ENCODE measurements at places on chromosomes 1 and 21.

- DNase-seq: no peak
Observed at GRCh38 chr1:35172022-35172421, 20.9 kb downstream of the SFPQ start.

DNA sequence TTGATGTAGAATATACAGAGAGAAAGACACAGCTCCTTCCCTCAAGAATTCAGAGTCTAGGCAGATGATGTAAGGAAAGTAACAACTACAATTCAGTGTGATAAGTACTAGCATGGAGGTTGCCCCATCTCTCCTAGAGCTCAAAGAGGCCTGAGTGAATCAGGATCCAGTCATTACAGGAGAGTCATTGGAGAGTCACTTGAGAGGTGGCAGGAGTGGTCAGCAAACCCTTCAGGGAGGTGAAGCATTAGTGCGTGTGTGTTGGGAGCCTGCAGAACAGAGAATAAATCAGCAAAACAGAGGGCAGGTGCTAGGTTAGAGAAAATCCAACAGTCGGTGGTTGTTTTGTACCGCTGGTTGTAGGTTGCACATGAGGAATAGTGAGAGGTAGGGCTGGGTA, 46.1 kb downstream of the GRIK1 start:
- no peak for DNase-seq

GRCh38 chr1:45802343-45803298, 791 bp upstream of the MAST2 start:
- peak; percentile 40 for DNase-seq

GRCh38 chr1:100538913-100539835, 1.2 kb downstream of the GPR88 start:
- peak; percentile 45 for DNase-seq

GRCh38 chr21:15130751-15131150, 66.0 kb upstream of the NRIP1 start:
- DNase-seq: no peak

DNA sequence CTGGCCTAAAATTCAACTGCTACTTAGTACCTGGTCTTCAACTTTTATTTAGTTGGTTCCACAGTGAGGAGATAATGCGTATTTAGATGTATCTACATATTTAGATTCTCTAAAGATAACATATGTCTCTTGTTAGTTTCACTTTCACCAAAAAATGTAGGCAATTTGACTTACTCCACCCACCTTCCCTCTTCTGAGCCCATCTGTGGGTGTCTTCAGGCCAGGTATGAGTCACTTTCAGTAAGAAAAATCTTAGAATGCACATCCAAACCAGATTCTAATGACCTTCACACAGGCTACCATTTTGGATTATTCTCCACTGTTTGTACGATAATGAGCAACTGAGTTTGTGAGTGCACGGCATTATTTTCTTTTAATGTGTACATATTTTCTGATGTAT, 501.7 kb downstream of the NEGR1 start:
- no peak for DNase-seq

GRCh38 chr1:159580340-159580739, 7.3 kb upstream of the APCS start:
- DNase-seq: no peak

GRCh38 chr1:3367376-3367775, 87.1 kb upstream of the ARHGEF16 start:
- no peak for DNase-seq

GRCh38 chr1:66598670-66599069, 64.7 kb downstream of the SGIP1 start:
- no peak for DNase-seq

- peak; percentile 17 for DNase-seq
Observed at GRCh38 chr21:44551340-44551961, at the start of gene KRTAP10-2. TSS of gene KRTAP10-2 (minus strand) at chr21:44551505. CDS start at chr21:44551458, 47 bp downstream.

GRCh38 chr1:26994020-26994786, 711 bp downstream of the TRNP1 start:
- DNase-seq: no peak

- DNase-seq: no peak
Observed at GRCh38 chr1:37868466-37868865, 9.1 kb upstream of the MTF1 start.

GRCh38 chr1:157132616-157133167, 5.5 kb downstream of the ETV3 start:
- DNase-seq: no peak

- DNase-seq: no peak
Observed at GRCh38 chr1:117616967-117617366, 11.1 kb downstream of the TENT5C start.

DNA sequence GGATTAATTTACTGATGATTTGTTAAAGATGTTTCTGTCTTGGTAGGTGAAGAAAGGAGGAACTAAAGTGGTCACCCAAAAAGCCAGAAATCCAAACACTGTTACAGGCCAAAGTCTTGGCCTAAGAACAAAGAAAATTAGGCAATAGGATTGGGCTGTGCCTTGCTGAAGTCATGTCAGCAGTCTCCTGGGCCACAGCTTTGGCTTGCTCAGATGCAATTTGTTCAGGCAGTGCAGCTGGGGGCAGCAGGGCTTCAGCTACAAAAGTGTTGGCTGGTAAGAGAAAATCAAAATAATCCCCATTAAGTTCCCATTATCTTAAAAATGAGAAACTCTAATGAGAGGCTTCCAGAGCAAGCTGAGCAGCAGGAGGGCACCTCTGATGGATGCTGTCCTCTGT, 14.0 kb upstream of the RAP1A start:
- DNase-seq: no peak

DNA sequence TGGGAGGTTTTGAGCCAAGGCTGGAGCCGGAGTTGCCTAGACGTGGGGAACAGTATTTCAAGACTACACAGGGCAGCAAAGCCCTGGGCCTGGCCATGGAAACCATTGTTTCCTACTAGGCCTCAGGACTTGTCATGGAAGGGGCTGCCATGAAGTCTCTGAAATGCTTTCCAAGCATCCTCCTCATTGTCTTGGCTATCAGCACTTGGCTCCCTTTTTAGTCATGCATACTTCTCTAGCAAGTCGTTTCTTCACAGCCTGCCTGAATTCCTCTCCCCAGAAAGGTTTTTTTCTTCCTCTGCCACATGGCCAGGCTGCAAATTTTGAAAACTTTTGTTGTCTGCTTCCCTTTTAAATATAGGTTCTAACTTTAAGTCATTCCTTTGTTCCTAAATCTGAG, 406.6 kb upstream of the TMPRSS15 start:
- DNase-seq: no peak

DNA sequence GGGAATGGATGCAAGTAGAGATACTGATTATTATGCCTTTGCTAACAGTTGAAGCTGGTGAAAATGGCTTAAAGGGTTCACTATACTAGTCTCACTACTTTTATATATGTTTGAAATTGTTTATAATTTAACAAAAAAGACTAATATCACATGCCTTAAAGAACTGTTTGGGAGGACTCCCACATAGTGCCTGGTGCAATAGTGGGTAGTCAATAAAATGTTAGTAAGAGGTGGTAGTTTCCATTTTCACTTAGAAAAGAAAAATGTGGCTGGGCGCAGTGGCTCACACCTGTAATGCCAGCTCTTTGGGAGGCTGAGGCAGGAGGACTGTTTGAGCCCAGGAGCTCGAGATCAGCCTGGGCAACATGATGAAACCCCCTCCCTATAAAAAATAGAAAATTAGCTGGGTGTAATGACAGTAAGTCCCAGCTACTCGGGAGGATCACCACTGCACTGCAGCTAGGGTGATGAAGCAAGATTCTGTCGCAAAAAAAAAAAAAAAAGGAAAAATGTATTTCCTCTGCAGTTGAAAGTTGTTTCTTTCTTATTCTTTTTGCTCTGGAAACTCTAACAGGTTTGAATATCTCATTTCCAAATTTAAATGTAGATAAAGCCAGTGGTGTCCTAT, 24.5 kb downstream of the C21orf91 start:
- DNase-seq: no peak

DNA sequence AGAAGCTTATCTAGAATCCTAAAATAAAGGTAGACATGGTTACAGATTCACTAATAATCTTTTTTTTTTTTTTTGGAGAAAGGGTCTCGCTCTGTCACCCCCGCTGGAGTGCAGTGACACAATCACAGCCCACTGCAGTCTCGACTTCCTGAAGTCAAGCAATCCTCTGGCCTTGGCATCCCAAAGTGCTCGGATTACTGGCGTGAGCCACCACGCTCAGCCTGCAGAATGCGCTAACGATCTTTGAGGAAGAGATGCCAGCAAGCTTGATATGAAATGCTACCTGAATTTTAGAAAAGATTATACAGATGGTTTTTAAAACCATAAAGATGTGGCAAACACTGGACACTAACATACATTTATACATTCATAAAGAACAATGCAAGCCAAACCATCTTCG, 4.1 kb upstream of the GNPAT start:
- no peak for DNase-seq
